Activated CD8-positive, alpha-beta memory T cell treated with anti-CD3 and anti-CD28 coated beads, Interleukin-2, amount 50 U/mL, for 4 hours (primary cell): ENCODE measurements at places on chromosomes 16 and 17.

GRCh38 chr17:47741109-47741792 is 8.2 kb downstream of the TBX21 start:
- DNase-seq, result no peak

DNA sequence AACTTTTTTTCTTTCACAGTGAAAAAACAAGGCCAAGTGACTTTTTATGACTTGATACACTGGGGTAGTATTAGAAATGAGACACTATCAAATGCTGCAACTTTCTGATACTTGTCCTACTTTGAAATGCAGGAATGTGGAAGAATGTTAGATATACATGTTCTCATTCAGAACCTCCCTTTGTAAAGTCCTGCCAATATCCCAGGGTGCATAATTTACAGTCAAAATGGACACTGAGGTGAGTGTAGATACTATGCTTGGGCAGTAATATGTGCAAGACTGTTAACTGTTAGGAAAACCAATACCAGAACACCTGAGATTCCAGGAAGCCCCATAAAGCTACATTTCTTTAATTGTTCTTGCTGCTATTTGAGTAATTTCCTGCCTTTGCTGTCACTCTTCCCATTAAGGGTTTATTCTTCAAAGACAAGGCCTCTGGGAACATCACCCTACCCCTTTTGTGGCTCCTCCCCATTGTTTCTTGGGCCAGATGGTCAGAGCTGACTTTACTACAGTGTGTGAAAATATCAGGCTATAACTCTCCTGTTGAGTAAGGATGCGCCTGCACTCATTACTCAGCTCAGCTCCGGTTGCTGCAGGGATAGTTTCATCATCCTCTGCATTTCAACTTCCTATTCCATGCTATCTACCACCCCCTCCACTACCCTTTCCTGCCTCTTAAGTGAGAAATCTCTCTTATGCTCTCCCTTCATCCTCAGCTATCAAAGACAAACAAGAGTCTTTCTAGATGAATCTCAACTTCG is 48.7 kb downstream of the TMEM100 start:
- DNase-seq, result no peak

- DNase-seq, result peak; percentile 85
These were observed 21.7 kb downstream of the ACSF3 start for GRCh38 chr16:89115216-89115861.

DNA sequence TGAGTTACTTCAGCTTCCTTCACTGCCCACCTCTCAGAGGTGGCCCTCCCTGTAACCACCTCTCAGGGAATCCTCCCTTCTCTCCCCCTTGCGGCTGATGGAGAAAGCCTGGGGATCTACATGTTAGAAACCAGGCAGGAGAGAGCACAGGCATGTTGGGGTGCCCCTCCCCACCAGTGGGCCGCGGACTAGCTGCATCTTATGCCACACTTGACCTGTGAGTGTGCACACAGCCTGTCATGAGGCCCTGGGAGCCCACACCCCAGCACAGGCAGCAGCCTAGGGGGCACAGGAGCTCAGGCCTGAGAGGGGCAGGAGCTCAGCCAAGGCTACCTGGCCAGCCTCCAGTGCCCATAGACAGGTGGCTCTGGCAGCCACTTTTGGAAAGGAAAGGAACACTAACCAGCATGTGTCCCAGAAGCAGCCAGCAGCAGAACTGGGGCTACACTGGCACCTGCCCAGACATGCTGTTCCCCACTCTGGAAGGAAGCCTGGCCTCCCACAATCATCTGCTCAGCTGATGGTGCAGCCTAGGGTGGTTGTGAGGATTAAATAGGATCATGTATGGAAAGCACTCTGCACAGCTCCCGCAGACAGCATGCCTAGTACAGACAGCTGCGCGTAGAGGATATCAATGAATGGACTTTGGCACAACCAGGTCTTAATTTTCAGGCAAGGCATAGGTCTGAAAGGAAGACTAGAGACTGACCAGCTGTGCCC is 60.5 kb downstream of the TMEM132E start:
- no peak for DNase-seq

- DNase-seq, result no peak
These were observed 89.1 kb upstream of the NOL11 start for GRCh38 chr17:67628580-67629013.

DNA sequence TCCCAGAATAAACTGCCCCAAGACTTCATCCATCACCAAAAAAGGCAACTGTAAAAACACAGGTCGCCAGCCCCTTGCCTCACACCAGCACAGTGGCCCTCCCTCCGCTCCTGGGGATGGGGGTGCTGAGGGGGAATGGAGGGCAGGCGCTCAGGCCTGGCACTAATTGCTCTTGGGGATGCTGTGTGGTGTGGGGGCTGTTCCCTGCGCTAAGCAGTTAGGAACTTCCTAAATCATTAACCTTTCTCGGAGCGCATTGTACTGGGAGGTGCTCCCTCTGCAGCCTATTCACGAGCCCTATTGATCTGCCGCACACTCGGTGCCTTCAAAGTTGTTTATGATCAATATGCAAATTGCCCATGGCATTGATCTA is 199.9 kb downstream of the ZFHX3 start:
- no peak for DNase-seq

DNA sequence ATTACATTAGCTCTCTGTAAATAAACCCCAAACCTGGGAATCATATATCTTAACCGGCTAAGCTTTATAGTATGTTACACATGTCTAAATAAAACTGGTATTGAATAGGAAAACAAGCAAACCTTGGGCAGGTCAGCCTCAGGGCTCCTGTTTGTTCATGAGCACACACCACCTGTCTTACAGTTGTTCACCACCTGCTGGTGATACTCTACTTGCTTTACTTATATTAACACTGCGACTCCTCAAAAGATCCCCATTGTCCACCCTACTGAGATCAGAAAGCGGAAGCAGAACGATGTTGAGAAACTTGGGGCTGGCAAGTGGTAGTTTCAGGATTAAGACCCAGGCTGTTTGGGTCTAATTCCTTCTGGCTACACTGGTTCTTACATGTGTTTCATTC is 16.4 kb downstream of the CDH13 start:
- no peak for DNase-seq

DNA sequence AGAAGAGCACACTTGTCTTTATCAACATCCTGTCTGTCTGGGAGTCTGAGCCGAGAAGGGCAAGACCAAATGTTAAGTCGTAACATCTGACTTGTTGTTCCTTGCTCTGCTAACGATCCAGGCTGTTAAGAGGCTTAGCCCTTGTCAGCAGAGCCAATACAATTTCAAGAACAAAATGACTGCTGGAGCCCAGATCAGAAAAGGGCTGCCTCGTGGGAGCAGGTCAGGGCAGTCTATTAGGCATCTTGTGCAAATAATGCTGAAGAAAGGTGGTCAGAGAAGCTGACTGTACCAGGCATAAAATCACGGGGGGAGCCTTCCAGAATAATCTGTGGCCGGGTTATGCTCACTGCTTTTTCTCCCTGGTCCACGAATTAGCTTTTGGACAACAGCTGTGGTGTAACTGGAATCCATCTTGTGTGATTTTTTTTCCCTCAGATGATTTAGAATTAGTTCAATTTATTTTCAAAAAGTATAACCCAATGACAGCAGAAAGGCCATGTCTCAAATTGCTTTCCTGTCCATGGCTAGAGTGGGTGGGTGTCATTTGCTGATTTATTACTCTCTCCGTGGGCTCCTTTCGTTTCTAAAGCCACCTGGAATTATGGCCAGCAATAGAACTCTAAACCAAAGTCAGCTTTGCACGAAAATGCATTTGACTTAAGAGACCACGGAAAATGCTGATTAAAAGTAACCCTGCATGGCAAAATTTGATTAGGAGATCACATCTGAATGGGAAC is 221.1 kb upstream of the HSBP1 start:
- no peak for DNase-seq

GRCh38 chr17:36514856-36515255 is 19.8 kb downstream of the MYO19 start:
- DNase-seq, result no peak

GRCh38 chr16:424033-424622 is 1.3 kb upstream of the RAB11FIP3 start:
- DNase-seq, result no peak

DNA sequence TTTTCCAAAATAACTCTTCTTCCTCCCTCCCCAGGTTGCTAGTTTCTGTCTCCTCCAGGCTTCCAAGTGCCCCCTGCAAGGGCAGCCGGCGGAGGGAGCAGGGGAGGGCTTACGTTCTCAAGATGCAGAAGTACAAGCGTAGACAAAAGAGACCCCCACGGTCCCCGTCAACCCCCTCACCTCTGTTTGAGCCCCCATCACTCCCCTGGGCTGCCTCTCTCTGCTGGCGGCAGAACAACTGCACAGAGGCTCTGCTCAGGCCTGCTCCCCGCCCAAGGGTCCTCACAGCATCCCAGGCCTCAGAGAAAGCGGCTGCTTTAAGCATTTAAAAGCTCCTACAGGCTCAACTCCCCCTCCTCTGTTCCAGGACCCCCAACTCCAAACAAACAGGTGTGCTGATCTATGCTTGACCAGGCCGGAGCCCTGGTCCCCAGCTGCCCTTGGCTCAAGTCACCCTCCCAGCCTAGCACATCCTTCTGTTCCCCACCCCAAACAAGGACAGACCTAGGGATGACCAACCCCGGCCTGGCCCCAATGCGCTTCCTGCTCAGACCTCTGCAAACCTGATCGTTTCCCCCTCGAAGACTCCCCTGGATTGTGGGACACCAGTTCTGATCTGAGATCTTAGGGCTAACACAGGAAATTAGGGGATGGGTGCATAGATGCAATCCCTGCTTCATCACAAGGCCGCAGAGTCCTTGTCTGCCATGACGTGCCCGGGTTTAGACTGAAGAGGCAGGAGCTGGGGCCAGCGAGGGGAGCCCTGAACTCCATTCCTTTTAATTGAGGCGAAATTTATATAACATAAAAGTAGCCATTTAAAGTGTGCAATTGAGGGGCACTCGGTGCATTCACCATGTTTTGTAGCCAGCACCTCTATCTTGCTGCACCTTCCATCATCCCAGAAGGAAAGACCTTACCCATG is 17.2 kb upstream of the RBFOX3 start:
- no peak for DNase-seq

DNA sequence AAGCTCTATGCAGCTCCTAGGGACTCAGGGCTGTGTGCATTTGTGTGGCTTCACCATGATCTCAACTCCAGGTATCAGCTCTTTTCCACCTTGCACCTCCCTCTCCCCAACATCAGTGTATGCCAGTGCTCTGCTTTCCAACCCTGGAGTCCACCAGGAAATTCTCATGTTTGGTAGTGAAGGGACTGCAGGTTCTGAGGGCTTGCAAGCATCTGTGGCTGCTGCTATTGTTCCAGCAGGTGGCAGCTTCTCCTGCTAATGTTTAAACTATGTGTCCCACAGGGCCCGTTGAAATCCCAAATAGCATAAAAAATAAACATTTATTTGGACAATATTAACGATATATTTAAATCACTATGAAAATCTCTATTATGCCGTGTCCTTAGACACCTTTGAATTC is 82.0 kb downstream of the RGS9 start:
- no peak for DNase-seq

DNA sequence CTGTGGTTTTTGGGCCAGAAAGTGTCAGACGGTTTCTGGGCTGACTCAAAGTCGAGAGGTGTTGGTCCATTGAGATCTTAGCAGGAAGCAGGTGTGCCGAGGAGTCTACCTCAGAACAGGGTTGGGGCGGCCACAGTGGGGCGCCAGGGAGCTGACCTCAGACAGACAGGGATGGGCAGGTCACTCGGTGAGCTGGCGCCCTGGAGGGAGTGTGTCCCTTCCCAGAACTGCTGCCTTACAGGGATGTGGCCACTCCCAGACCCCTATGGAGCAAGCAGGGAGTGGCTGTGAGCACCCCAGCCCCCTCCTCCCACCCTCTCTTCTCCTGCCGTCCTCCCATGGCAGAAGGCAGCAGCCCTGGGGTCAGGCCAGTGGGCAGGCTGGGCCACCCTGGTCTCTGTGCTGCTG is 14.0 kb upstream of the DPEP1 start:
- DNase-seq, result peak; percentile 51

- DNase-seq, result no peak
These were observed 345.1 kb upstream of the PSMD7 start for GRCh38 chr16:73951481-73951880.

DNA sequence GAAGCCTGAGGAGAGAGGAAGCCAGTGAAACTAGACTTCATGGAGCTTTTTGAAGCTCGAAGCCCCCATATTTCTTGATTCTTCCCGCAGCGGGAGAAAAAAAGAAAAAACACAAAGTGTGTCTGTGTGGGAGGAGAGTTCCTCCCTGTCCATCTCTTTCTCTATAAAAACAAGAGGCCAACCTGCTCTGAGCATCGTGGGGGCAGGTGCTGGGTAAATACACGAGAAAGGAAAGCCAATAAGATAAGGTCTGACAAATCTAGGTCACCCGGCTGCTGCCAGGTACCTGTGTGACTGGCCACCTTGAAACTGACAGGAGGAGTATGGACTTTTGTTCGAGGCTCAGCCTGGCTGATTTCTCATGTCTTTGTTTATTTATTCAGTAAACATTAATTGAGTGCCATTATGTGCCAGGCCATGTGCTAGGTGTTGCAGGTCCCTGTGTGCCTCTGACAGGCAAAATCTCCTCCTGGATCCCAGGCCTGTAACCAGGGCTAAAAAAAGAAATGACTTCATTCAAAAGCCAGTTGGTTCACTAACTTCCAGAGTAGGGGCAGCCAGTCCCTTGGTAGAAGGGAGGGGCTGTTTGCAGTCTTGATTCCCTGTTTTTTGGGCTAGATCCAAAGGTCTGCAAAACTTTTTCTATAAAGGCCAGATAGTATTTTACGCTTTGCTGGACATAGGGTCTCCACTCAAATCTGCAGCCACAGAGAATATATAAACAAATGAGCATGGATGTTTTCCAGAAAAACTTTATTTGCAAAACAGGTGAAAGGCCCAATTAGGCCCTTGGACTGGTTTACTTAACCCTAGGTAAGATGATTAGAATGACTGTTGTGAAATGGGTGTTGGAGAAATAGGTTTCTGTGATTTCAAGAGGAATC is 35.6 kb downstream of the YPEL2 start:
- DNase-seq, result no peak

DNA sequence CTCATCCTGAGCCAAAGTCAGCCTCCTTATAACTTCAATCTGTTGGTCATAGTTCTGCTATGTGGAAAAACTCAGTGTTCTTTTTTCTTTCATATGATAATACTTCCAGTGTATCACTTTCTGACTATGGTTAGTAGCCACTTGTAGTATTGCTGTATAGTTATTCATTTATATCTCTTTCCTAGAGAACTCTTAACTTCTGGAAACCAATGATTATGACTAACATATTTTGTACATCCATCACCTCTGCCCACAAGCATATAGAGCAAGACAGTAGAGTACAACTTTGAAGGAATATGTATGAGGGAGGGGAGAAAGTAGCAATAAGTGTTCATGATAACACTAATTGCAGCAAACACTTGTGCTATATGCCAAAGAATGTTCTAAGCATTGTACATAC is 38.6 kb downstream of the COX10 start:
- no peak for DNase-seq

DNA sequence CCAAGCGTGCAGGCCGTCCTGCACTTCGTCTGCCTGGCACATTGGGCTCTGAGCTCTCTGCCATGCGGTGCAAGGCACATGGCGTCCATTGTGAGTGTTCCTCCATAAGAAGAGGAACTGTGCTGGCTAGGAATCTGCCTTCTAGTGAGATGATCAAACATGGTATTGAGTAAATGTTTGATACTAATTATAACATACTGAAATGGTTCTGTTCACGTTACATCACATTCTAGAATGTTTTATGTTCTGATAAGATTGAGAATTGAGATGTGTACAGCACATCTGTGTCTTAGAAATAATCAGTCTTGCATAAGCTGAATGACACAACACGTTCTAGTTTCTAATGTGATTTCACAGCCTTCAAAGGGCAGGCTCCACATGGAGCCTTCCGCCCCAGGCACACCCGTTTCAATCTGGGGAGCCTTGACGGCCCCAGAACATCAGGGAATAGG is 42.9 kb downstream of the USP10 start:
- DNase-seq, result no peak
